ENCODE measurements at places on chromosomes 3 and 15.

- DNase-seq, result no peak
These were observed 250.9 kb downstream of the EPHA3 start for GRCh38 chr3:89358281-89358680.

DNA sequence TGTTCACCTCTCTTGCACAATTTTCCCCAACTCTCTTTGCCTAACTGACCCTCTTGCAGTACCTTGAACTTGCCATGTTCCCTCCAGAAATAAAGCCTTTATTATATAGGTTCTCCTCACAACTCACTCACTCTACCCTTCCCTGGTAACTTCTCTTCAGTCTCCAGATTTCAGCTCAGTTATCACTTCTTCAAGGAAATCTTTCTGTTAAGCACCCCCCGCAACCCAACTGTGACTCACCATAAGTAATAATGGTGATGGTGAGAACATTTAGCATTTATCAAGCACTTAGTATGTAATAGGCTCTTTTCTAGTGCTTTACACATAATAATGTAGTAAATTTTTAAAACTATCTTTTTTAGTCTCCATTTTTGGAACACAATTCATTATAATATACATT is 8.1 kb upstream of the OR5K1 start:
- no peak for DNase-seq

DNA sequence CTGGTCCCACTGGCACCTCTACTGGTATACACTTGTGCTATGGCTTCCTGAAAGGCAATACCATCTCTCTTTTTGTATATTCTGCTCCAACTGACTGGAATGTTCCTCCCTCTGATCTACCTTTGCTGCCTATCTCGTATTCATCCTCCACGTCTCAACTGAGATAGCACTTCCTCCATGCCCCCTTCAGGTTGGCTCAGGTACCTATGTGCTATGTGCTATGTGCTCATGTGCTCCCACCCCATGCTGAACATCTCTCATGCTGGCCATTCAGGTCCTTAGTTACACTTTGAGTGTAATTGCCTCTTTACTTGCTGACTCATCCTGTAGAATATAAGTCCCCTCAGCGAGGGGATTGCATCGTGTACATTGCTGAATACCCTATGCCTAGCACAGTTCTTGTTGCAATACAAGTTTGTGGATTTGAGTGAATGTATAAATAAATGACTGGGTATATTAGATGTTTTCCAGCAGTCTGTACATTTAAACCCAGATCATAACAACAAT is 156.9 kb downstream of the SOX2 start:
- DNase-seq, result no peak

DNA sequence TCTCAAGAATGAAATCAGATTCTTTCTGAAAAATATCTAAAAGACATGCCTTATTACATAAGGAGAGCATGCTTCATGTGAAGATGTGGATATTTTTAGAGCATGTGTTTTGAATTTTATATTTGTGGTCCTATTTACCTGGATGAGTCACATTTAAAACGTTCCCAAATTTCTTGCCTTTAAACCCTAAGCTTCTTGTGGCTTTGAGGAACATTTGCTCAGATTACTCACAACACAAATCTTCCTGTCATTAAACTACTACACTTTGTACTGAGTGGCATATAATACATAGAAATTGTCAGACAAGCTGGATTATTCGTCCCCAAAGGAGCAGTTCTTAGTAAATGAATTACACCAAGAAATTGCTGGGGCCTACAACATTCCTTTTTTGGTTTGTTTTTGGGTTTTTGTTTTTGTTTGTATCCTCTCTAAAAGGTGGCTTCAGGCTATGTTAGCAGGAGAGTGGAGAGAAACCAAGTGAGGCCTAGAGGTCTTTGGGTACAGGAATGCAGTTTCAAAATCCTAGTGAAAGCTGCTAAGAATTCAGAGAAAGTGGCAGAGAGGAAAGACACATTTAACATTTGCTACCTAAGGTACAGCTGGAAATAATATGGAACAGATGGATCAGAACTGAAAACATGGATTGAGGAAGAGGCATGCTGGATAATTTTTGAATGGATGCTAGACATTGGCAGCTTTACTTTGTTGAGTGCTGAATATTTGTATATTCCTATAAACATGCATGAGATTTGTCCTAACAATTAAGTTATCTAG is 128.1 kb downstream of the RPL22L1 start:
- no peak for DNase-seq

DNA sequence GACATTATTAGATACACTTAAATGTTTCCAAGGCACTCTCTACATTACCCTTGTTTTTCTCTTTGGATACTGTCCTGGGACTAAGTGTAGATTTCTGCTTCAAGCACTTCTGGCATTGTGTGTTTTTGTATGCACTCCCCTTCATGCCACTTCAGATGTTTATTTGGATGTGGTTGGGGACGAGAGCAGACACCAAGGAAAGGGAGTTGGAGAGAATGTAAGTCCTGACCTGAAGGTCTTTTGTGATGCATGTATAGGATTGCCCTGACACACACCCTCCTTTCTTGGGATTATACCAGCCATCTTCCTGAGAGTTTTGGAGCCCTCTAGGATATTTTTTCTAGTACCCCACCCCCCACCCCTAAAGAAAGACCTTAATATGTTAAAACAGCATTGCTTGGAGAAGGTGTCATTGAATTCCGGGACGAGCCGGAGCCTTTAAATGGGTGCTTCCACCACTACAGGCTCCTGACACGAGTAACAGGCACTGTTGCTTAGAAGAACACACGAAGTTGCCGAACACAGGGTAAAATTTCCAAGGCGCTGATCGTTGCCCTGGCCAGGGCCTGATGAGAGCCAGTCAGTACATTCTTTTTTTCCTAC is 22.7 kb downstream of the PSMD6 start:
- DNase-seq, result no peak

DNA sequence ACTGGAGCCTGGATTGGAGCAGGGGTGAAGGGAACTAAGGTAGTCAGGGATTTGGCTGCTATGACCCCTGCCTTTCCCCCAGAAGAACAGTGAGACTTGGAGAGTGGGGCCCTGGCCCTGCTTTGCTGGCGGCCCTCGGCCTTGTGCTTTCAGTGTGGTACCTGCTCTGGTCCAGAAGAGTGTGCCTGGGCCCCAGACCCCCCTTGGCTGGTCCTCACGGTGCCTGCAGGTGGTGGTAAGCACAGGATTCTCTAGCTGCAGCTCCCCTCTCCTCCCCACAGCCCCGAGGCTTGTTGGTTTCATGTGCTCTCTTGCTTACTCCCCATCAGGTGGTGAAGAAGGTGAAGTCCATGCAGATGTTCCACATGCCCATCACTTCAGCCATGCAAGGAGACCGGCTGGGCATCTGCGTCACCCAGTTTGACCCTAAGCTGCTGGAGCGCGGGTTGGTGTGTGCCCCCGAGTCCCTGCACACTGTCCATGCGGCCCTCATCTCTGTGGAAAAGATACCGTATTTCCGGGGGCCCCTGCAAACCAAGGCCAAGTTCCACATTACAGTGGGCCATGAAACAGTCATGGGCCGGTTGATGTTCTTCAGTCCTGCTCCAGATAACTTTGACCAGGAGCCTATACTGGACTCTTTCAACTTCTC is 125.7 kb downstream of the DNAJB8 start:
- DNase-seq, result no peak

- no peak for DNase-seq
These were observed 143.9 kb upstream of the UMPS start for GRCh38 chr3:124586126-124587052.

DNA sequence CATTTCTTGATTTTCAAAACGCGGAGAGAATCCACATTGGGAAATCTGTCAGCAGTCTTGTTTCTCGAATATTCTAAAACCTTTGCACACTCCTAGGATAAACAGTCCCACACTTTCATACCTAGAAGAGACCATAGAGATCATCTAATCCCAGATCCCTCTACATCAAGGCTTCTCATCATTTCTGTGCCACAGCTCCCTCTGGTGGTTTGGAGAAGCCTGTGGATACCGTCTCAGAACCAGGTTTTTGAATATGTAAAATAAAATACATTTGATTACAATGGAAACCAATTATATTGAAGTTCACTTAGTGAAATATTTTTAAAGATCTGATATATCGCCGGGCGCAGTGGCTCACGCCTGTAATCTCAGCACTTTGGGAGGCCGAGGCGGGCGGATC is 211.9 kb upstream of the GOLGA6L4 start:
- DNase-seq, result no peak

DNA sequence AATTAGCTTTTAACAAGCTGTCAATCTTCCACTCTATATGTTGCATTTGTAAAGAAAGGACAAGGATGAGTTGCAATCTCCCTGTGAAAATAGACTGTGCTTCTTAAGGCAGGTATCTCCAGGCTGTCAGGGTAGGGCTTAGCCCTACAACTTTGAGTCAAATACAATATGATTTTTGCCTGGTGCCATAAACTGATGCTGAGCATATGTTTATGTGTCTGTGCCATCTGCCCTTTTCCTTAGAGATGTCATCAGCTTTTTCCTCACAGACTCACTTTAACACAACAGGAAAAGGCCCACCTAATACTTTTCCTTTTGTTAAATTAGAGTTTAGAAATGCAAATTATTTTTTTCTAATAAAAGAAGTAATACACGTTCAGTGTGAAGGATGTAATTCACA is 548.3 kb downstream of the NLGN1 start:
- no peak for DNase-seq

Measured in DMS153 (cell line).